ENCODE measurements at places on chromosomes 3 and 15.

- DNase-seq, result no peak
These were observed 1.7 kb downstream of the LRRN1 start for GRCh38 chr3:3800685-3801493.

GRCh38 chr3:87127281-87127680 lies 99.8 kb upstream of the CHMP2B start:
- no peak for DNase-seq

DNA sequence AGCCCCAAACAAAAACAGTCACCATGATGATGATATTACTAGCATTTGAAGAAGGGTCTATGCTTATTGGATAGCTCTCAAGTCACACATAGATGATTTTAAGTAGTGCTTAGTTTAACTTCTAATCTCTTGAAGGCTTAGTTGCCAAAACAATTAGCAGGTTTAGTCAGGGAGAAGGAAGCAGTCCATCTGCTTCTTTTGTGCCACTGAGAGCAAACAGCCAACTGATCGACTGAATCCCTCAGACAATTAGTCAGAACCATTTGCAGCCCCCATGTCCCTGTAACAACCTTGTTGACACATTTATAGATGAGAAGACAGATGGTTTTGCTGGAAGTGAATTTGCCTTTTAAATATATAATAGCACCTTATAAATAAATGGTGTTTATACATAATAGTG lies 585.1 kb upstream of the SUCLG2 start:
- DNase-seq, result no peak

GRCh38 chr3:126617571-126617970 lies 37.4 kb downstream of the TXNRD3 start:
- DNase-seq, result no peak

Data from stromal cell of bone marrow (primary cell).